ENCODE measurements at places on chromosomes 6 and 20.

GRCh38 chr6:87932361-87932760, 115.3 kb upstream of the SPACA1 start:
- DNase-seq = no peak

DNA sequence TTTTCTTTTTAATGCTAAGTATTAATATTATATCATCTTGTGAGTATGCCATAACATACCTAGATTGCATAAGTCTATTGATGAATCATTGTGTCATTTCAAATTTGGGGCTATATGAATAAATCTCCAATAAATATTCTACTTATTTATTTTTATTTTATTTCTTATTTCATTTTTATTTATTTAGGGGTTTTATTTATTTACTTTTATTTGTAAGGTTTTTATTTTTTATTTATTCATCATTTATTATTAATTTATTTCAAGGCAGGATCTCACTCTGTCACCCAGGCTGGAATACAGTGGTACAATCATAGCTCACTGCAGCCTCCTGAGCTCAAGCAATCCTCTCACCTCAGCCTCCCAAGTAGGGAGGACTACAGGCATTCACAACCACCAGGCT, 36.3 kb downstream of the BMP5 start:
- no peak for DNase-seq

GRCh38 chr20:23005776-23006175, 29.3 kb upstream of the SSTR4 start:
- DNase-seq = no peak

GRCh38 chr6:7811441-7811840, 85.5 kb downstream of the BMP6 start:
- DNase-seq = no peak

GRCh38 chr6:85405853-85406198, 44.1 kb upstream of the NT5E start:
- no peak for DNase-seq

Data from NCI-H526 treated with DMSO at 0.1 percent for 48 hours (cell line).